ENCODE measurements at places on chromosomes 3 and 15.
A peak's percentile ranks its signal among the peaks of the same experiment; 100 is the strongest.

- DNase-seq = no peak
Measured at GRCh38 chr3:58794750-58795149, 128.2 kb upstream of the FAM3D start.

DNA sequence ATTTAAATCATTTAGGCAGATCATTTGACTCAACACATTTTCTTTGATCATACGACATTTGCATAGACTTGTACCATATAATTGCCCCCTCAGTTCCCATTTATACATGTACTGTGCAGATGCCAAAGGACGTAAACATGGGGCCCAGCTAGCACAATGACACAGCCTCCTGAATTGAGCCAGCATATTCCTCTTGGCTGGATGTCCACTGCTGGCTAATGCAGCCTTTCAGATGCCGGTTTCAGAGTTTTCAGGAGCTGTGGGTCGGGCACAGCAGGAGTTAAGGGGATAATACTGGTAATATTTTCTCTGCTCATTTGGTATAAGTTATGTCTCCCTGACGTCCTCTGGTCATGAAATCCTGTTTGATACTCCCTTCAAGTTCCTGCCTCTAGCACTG is 39.4 kb downstream of the KAT2B start:
- DNase-seq = no peak

GRCh38 chr3:154089421-154090420 is 31.5 kb upstream of the ARHGEF26 start:
- DNase-seq = peak; percentile 35

DNA sequence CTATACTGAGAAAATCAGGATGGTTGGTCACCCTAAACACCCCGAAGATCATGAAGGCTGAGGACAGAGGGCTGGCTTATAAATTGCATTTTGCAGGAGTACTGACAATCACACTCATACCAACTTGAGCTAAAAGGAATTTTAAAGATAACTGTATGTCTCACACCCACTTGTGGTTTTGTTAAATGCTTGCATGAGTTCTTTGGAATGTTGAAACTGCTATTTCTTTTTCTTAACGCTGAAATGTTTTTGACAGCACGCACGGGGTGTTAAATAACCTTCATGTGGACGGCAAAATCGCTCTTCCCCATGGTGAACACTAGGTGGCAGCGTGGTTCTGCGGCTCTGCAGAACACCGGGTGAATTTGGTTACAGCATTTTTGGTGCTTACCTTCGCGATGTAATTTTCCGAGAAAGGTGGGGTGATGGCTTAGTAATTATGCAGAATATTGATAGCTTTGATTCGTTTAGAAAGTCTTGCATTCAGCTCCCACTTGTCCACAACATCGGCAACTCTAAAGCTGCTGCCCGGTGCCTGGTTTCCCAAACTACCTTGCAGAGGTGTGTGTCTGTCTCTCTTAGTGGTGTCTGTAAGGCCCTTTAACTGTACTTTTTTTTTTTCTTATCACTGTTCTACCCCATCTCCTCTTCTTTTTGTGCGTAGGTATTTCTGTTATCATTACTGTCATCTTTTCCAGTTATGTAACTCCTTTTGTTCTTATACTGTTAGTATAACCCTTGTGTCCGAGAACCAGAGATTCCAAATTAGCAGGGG is 51.7 kb downstream of the ARNT2 start:
- peak; percentile 95 for DNase-seq

DNA sequence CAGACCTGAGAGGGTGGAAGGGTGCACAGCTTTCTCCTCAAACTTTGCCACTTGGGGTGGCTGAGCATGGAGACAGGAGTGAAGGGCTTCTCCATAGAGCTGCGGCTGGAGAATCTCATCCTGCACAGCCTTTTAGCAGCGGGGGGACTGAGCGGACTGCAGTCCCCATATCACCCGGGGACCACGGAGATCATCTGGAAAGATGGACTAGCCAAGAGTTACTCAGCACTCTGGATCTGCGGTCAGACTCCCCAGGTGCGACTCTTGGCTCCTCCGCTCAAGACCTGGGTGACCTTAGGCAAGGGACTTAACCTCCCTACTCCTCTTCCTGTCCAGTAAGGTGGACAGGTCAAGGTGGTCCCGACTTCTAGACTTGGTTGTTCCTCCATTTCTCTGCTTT is 125.8 kb upstream of the MEF2A start:
- DNase-seq = no peak

DNA sequence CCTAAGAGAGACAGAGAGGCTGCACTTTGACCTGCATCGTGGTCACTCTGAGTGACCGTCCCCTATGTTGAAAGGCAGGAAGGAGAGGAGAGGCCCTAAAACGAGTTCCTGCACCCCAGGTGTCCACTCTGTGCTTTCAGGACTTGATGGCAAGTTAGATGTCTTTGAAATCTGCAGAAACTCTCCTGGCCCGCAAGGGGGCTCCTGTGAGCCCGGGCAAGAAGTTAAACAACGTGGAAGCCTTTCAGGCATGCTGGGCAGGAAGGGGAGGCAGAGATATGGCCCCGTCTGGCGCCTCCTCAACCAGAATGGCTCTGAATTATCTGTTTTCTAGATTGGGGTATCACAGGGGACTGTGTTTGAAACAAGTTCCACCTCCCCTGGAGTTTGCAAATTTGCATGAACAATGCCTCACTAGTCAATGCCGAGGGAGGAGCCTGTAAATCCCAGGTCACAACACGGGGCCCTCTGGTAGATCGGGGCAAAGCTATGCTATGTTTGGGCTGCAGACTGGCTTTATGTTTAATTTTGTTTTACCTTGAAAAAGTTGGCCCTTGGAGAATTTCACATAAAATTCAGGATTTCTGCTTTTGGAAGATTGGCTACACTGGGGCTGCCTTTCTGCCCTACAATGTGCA is 9.8 kb downstream of the CTXND1 start:
- DNase-seq = peak; percentile 24
